PC-9 (cell line): ENCODE measurements at places on chromosomes 1 and 21. TPM values are rescaled to one million over a fixed set of nuclear protein-coding genes. Genes with fewer than 3 reads are reported as not detected.

The LAPTM5 gene
- total RNA-seq = 4.0 and 5.0 TPM in 2 replicates

The LPAR3 gene
- total RNA-seq = not detected in 2 replicates

The MEX3A gene
- total RNA-seq = 6.6 and 7.2 TPM in 2 replicates

- no peak for DNase-seq
These were observed 15.4 kb downstream of the LPAR3 start for GRCh38 chr1:84877592-84877991.

- no peak for DNase-seq
These were observed 77.7 kb downstream of the PCNX2 start for GRCh38 chr1:233217832-233218231.

DNA sequence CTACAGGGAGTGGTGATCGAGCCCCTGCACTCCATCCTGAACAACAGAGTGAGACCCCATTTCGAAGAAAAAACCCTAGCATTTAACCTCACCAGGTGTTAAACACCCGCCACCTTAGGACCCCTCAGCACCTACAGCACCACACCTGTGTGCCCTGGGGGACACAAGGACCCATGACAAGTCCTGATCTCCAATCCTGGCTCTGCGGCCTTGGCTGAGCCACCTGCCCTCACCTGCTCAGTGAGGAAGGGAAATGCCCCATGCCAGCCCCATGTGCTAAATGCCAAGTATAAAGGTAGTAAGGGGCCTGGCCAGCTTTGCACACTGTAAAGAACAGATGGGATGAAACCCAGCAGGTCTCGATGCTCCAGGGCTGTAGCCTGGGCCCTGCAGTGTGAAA is 11.1 kb downstream of the MRTO4 start:
- no peak for DNase-seq

GRCh38 chr21:35948982-35949381 is 111.3 kb downstream of the SETD4 start:
- no peak for DNase-seq

DNA sequence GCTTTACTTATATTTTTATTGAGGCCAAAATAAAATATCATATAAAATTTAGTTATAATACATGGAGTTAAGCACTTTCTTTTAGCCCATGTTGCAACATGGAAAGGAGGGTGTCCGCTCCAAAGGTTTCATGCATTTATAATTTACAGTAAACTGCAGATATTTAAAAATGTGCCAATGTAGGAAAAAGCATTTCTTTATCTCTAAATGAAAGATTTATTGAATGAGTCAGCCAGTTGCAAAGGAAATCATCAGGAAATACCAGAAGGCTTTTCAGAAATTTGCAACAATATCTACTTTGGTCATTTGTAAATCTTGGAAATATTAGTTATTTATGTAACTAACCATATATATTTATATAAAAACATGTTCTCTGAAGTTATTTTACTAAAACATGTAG is 12.1 kb downstream of the ATP6V1G3 start:
- DNase-seq = no peak

- DNase-seq = peak; percentile 28
These were observed 25.2 kb upstream of the RCAN1 start for GRCh38 chr21:34639882-34640788.

- no peak for DNase-seq
These were observed 3.3 kb upstream of the AGPAT3 start for GRCh38 chr21:43861706-43862105.
